ENCODE measurements at places on chromosomes 5 and 9. TPM values are rescaled to one million over a fixed set of nuclear protein-coding genes. Genes with fewer than 3 reads are reported as not detected.

The HTR4 gene
- total RNA-seq: 45.4 TPM

The GDF9 gene
- not detected for total RNA-seq

The ZNF366 gene
- total RNA-seq: 0.95 TPM

The UNC13B gene
- total RNA-seq: 46.1 TPM

- no peaks in the 10 kb centered on the region for H3K27me3 ChIP-seq
- no peak overlapping the region for H3K4me3 ChIP-seq
Observed at GRCh38 chr9:13941714-13942113, 372.2 kb downstream of the NFIB start.

The SYK gene
- total RNA-seq: 64.5 TPM

- H3K27ac ChIP-seq: no peak overlapping the region
- H3K36me3 ChIP-seq: no peaks in the 10 kb centered on the region
- H3K4me1 ChIP-seq: no peaks in the 10 kb centered on the region
Observed at GRCh38 chr5:115857626-115858349, 16.1 kb downstream of the AP3S1 start.

- no peaks in the 10 kb centered on the region for H3K27me3 ChIP-seq
- no peak overlapping the region for H3K27ac ChIP-seq
- no peaks in the 10 kb centered on the region for H3K36me3 ChIP-seq
- H3K4me1 ChIP-seq: no peaks in the 10 kb centered on the region
- no peak overlapping the region for H3K4me3 ChIP-seq
Observed at GRCh38 chr9:36080519-36080918, 43.8 kb downstream of the RECK start.

DNA sequence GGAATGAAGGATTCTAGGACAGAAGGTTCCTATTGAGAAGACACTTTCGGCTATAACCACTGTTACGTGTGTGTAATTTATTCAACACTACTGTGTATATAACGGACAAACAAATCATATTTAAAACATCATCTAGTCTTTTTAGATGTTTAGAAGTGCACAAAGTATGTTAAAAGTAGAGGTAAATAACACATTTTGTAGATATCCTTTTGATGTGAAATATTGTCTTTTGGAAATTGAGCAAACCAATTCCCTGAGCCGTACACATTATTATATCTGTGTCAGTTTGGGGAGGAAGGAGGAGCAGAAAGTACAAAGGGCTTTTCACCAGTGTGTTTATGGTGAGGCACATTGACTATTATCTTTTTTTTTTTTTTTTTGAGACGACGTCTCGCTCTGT lies 39.1 kb upstream of the ANKRD18A start:
- H3K27me3 ChIP-seq: no peaks in the 10 kb centered on the region
- no peak for DNase-seq
- H3K4me1 ChIP-seq: no peaks in the 10 kb centered on the region
- H3K27ac ChIP-seq: no peak overlapping the region
- no peak overlapping the region for H3K4me3 ChIP-seq

GRCh38 chr5:72892846-72893245 lies 63.0 kb upstream of the FCHO2 start:
- H3K27me3 ChIP-seq: no peaks in the 10 kb centered on the region
- H3K36me3 ChIP-seq: peaks cover 98% of the 10 kb centered on the region
- H3K27ac ChIP-seq: no peak overlapping the region
- H3K4me1 ChIP-seq: no peaks in the 10 kb centered on the region

- H3K4me3 ChIP-seq: no peak overlapping the region
- peak; percentile 62 for DNase-seq
- H3K4me1 ChIP-seq: no peaks in the 10 kb centered on the region
- no peaks in the 10 kb centered on the region for H3K27me3 ChIP-seq
- no peaks in the 10 kb centered on the region for H3K36me3 ChIP-seq
- peak overlapping the region; percentile 85 for H3K27ac ChIP-seq
Observed at GRCh38 chr5:59125011-59125961, 542.4 kb downstream of the RAB3C start.

GRCh38 chr9:600006-600405 lies 241.5 kb upstream of the DMRT1 start:
- H3K27ac ChIP-seq: no peak overlapping the region
- H3K4me3 ChIP-seq: no peak overlapping the region
- no peaks in the 10 kb centered on the region for H3K27me3 ChIP-seq
- H3K4me1 ChIP-seq: peaks cover 6% of the 10 kb centered on the region
- no peaks in the 10 kb centered on the region for H3K36me3 ChIP-seq
- DNase-seq: no peak

The TBCA gene
- total RNA-seq: 83.2 TPM

The PCDHB16 gene
- total RNA-seq: not detected

DNA sequence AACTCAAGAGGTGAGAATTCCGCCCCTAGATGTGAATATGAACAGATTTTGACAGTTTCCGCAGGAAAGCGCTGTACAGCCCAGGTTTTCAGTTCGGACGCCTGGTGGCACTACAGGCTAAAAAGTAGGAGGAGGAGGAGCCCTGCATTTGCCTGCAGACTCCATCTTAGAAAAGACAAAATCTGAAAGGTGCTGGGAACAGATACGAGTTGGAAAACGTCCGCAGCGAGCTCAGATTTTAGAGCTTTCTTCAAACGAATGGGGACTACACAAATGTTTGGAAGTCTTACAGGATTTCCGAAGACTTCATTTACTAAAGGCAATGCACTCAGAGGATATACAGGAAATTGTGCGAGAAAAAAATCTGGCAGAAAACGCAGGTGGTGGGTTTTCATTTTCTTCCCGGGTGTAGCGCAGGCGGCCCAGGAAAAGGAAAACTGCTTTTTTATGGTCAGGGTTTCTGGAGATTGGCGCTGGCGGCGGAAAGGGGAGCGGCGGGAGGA lies 9.9 kb upstream of the PCDHB2 start:
- H3K4me3 ChIP-seq: peak overlapping the region; percentile 39
- no peaks in the 10 kb centered on the region for H3K36me3 ChIP-seq
- H3K27ac ChIP-seq: no peak overlapping the region
- no peaks in the 10 kb centered on the region for H3K4me1 ChIP-seq

DNA sequence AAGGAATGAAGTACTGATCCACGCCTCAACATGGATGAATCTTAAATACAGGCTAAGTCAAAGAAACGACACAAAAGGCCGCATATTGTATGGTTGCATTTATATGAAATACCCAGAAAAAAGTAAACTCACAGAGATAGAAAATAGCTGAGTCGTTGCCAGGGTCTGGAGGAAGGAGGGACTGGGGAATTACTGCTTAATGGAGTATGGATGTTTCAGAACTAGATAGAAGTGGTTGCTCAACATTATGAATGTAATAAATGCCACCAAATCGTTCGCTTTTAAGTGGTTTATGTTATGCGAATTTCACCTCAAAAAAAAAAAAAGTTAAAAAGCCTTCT lies 784 bp upstream of the MSANTD3 start:
- peak overlapping the region; percentile 71 for H3K27ac ChIP-seq
- no peaks in the 10 kb centered on the region for H3K36me3 ChIP-seq
- H3K4me1 ChIP-seq: peaks cover 22% of the 10 kb centered on the region
- H3K4me3 ChIP-seq: peak overlapping the region; percentile 84
- H3K27me3 ChIP-seq: no peaks in the 10 kb centered on the region

The WWC1 gene
- total RNA-seq: 53.8 TPM

GRCh38 chr9:113993838-113994540 lies 84.1 kb downstream of the AMBP start:
- no peak overlapping the region for H3K27ac ChIP-seq
- H3K27me3 ChIP-seq: no peaks in the 10 kb centered on the region
- no peak overlapping the region for H3K4me3 ChIP-seq
- peak; percentile 52 for DNase-seq
- no peaks in the 10 kb centered on the region for H3K4me1 ChIP-seq

The GDA gene
- total RNA-seq: 282 TPM

- no peaks in the 10 kb centered on the region for H3K36me3 ChIP-seq
- no peaks in the 10 kb centered on the region for H3K4me1 ChIP-seq
Observed at GRCh38 chr9:72424131-72424530, 59.1 kb upstream of the ZFAND5 start.

DNA sequence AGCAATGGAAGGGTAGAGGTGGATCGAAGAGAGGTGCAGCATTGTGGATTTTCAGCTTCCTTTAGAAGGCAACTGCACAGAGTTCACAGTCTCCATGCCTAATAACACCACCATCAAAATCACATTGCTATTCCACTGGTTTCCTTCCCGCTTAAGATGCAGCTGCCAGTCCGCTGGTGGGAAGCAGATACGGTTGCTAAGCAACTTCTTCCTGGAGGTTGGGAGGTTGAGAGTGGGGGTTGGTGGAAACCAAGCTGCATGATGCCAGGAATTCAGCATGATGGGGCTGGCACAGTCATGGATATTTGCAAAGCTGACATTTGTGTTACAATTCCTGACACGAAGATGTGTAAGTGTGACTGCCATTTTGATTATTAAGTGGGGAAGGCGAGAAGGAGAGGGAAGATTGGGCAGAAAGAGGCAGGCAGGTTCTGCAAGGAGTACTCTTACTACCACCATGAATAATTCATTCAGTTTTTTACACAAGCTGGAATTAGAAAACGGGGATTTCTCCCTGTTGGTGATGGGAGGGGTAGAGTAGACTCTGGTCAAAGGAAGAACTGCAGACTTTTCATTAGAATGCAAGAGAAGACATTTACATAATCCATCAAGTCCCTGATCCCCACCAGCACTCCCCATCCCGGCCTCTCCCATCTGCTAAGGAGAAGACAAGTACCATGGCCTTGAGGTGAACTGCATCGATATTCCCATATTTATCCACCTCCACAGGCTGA lies 87.5 kb downstream of the GLDC start:
- no peak overlapping the region for H3K27ac ChIP-seq
- DNase-seq: no peak
- H3K27me3 ChIP-seq: no peaks in the 10 kb centered on the region
- H3K36me3 ChIP-seq: no peaks in the 10 kb centered on the region
- no peaks in the 10 kb centered on the region for H3K4me1 ChIP-seq
- no peak overlapping the region for H3K4me3 ChIP-seq

GRCh38 chr5:96243862-96244261 lies 189.2 kb downstream of the PCSK1 start:
- no peak overlapping the region for H3K4me3 ChIP-seq
- H3K27ac ChIP-seq: no peak overlapping the region
- H3K27me3 ChIP-seq: no peaks in the 10 kb centered on the region
- no peaks in the 10 kb centered on the region for H3K4me1 ChIP-seq
- DNase-seq: no peak

- H3K36me3 ChIP-seq: no peaks in the 10 kb centered on the region
- H3K4me3 ChIP-seq: no peak overlapping the region
- no peak overlapping the region for H3K27ac ChIP-seq
- H3K4me1 ChIP-seq: no peaks in the 10 kb centered on the region
Observed at GRCh38 chr9:104772714-104773510, 9.0 kb downstream of the NIPSNAP3B start.

DNA sequence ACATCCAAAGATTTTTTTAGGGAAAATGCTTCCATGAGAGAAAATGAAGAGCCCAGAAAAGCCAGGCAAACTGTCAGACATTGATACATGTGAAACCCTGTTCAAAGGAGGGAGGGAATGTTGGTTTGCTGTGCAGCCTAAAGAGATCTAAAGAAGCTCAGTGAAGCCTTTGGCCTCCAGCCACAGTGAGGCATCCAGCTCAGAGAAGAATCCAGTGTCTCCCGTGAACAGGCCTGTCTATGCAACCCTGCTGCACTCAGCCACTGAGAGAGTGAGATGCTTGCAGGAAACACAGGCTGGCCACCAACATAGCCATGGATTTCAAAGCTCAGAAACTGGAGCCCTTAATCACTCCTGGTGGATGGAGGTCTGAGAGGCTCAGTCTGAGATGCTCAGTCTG lies 171.4 kb upstream of the PLCXD3 start:
- no peak overlapping the region for H3K4me3 ChIP-seq
- H3K4me1 ChIP-seq: no peaks in the 10 kb centered on the region
- H3K27ac ChIP-seq: no peak overlapping the region
- no peak for DNase-seq

DNA sequence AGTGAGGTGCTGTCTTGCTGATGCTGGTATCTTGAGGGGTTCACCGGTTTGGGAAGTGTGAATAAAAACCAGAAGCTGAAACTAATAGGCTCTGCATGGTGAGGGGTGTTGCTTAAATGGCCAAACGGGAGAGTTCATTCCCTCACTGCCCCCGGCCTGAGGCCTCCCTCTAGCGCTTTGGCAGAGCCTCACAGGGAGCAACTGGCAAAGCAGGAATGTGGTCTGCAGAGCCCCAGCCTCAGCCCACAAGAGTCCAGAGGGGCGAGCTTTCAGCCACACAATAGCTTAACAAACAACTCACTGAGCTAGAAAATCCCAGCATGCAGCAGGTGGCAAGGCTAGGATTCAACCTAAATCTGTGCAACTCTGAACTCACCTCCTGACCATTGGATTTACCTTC lies 234.8 kb downstream of the MED10 start:
- DNase-seq: no peak
- no peaks in the 10 kb centered on the region for H3K4me1 ChIP-seq
- no peak overlapping the region for H3K27ac ChIP-seq

The CDH9 gene
- not detected for total RNA-seq

DNA sequence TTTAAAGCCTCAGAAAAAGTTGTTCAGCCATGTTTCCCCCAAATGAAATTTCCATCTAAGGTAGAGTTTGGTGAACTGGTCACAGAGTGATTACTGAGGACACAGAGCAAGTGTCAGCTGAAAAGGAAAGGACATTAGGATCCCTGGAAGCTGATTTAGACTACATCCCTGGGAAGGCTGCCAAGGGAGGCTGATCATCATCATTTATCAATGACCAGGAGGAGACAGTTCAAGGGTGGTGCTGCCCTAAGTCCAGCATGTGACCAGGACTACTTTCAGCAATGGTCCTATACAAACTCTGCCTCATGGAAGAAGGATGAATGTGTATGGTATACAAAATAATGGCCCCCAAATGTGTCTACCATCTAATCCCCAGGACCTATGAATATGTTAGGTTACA lies 120.6 kb downstream of the PIK3R1 start:
- no peaks in the 10 kb centered on the region for H3K36me3 ChIP-seq
- no peaks in the 10 kb centered on the region for H3K4me1 ChIP-seq
- DNase-seq: peak; percentile 57

The CORO2A gene
- total RNA-seq: 15.7 TPM

- H3K4me3 ChIP-seq: no peak overlapping the region
- no peak overlapping the region for H3K27ac ChIP-seq
- no peak for DNase-seq
- H3K27me3 ChIP-seq: no peaks in the 10 kb centered on the region
- H3K36me3 ChIP-seq: no peaks in the 10 kb centered on the region
Observed at GRCh38 chr5:111520908-111521307, 8.6 kb upstream of the STARD4 start.

DNA sequence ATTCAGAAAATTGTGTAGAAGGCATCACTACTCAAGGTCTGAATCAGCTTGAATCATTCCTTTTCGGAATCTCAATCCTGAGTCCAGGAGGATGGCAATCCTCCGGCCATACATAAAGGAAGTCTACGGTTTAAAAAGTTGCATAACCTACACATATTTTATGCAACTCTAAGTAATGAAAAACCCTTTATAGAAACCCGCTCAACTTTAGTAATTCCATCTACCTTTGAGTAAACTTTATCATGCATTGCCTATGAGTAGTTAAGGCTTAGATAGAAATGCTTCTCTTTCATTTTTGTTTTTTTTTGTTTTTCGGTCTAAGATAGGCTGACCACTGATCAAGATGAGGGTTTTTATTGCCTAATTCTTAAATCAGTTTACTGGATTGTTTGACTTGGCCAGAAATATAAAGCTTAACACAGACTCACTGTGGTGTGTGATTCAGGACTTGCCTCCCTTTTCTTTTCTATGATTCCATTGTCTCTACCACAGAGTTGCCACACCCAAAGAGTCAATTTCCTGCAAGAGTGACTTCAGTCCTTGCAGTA lies 85.0 kb downstream of the LURAP1L start:
- H3K4me1 ChIP-seq: no peaks in the 10 kb centered on the region
- no peak overlapping the region for H3K27ac ChIP-seq
- no peak for DNase-seq
